Left ventricle myocardium superior (tissue), 1 donor: ENCODE measurements at places on chromosomes 4 and X.

DNA sequence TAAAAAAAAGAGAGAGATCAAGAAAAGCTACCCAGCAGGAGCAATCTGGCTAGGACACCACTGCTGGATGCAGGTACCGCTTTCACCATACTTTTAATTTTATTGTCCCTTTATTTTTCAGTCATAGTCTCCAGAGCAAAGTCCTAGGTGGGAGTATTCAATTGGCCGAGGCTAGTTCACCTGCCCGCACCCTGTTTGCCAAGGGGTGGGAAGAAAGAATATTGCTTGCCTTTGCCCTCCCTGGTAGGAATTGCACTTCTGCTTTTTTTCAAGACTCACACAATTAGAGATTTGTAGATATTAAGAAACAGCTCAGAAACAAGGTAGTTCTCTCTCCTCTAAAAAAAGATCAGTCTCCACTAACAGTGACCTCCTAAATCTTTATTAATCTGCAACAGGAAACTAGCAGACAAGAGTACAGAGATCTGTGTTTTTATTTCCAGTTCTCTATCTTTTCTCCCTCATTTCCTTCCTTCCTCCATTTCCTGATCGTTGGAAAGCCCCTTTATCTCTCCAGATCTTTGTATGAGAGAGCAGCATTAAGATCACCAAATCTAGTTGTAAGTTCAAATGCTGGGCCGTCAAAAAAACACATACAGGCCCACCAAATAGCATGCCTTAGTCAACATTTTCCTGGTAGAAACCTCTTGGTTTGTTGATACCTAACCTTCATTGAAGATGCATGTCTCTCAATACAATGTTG is 9.4 kb upstream of the RPGR start:
- no peak for DNase-seq

- DNase-seq = no peak
These were observed 960.9 kb upstream of the HS3ST1 start for GRCh38 chr4:12389604-12390003.

GRCh38 chr4:165541851-165542459 is 163.1 kb downstream of the CPE start:
- DNase-seq = no peak

DNA sequence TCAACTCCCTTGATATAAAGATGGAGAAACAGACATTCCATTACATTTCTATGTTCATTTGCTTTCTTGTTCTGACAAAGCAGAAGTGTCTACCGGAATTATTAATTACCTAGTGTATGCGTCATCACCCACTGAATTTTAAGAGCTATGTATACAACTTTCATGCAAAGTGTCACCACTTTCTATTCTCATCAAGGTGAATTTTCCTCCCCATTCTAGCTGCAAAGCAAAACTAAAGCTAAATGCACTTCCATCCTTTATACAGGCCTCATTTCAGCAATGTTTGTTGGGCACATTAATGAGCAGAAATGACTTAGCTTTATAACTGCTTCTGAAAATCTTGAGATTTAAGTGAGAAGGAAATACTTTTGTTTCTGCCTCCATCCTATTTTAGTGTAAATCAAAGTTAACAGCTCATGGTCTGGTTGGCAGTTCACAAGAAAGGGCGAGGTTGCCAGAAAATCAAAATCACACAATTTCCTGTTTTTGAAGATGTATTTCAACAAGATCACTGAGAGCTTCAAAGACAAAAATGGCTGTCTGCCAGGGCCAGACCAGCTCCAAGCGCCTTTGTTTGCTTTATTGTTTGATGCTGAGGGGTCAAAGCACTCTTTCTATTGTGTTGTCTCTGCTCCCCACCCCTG is 7.2 kb upstream of the FAM9C start:
- DNase-seq = no peak

DNA sequence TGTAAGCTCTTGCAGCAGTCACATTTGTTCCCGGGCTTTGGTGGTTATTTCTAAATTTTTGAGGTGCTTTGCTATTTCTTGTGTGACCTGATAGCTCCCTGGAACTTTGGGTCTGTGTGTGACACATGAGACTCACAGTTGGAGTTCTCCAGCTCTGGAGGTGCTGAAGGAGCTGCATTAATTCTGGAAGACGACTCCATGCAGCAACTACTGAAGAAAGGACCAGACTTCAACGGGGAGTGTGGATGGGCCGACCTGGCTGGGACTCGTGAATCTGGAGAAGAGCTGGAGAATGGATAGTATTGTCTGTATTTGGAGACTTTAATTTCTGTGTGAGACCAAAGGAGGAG is 1.5 kb downstream of the MRFAP1 start:
- no peak for DNase-seq

DNA sequence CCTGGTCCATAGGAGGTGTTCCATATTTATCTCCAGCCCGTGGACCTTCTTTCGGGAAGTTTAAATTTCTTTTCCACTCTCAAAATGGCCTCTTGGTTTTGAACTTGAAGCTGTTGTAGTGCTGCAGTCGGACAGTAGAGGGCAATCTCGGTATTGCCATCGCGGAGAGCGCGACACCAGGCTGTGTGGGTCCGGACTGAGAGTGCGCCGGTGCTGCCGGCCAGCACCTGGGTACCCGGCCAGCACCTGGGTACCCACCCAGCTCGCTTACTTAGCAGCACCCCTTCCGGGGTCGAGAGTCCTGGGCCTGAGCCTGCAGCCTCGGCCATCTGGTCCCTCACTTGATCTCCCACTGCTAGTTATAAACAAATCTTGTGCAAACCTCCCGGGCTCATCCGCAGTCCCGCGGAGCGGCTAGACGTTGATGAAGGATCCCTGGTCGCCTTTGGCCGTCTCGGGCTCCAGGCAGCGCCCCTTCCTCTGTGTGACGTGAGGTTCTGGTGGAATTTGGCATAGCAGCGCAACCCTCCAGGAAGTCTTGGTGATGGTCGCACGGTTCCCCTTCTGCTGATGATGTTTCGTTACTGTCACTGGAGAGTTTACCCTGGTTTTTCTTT is 18.0 kb downstream of the FAM9A start:
- no peak for DNase-seq

GRCh38 chr4:124953061-124953460 is 240.5 kb upstream of the ANKRD50 start:
- no peak for DNase-seq

- DNase-seq = no peak
These were observed 280.2 kb upstream of the SLC7A11 start for GRCh38 chr4:138522366-138522765.

DNA sequence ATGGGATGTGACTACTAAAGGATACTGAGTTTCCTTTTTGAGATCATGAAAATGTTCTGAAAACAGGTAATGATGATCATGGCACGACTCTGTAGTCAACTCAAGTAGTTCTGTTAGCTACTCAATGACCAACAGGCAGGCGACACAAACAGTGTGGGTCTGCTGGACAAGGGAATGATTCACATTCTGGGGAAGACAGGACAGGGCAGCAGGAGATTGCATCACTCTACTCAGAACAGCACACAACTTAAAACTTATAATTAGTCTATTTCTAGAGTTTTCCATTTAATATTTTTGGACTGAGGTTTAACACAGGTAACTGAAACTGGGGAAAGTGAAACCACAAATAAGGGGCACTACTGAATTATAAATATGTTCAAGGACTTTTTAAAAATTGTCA is 365.2 kb downstream of the PRDM5 start:
- no peak for DNase-seq

- no peak for DNase-seq
These were observed 9.9 kb downstream of the FHL1 start for GRCh38 chrX:136157187-136157586.

DNA sequence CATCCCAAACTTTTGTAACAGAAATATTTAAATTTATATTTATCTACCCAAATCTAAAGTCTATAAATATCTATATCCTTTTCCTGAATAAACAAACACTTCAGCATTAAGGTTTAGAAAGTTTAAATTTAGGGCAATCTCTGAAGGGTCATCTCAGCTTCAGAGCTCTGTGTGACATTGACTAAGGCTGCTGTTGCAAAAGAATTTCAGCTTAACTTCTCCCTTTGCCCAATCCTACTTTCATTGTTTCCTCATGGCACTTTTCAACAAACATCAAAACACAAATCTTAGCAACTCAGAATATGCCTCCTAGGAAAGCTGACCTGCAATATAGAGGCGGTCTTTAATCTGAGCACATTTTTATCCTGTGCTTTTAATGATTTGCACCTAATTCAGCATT is 79.7 kb upstream of the BANK1 start:
- DNase-seq = no peak

GRCh38 chr4:78754872-78755271 is 21.3 kb upstream of the BMP2K start:
- no peak for DNase-seq

GRCh38 chr4:155667222-155667567 is 547 bp downstream of the GUCY1A1 start:
- DNase-seq = peak; percentile 71

DNA sequence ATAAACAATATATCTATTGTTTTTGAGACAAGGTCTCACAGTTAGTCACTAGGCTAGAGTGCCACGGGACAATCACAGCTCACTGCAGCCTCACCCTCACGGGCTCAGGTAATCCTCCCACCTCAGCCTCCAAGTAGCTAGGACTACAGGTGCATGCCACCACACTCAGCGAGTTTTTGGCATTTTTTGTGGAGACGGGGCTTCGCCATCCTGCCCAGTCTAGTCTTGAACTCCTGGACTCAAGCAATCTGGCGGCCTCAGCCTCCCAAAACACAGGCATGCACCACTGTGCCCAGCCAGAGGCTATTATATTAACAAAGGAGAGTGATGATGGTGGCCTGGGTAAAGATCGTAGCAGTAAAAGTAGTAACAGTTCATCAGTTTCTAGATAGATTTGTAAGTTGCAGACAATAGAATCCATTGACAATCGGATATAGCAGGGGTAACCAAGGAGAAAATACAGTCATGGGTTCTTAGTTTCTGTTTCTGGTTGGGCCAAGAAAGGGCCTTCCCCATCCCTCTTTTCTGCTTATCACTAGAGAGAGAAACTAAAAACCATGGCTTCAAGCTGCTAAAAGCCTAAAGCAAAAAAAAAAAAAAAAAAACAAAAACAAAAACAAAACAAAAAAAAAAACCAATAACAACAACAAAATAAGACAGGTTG is 60.6 kb downstream of the ANXA10 start:
- DNase-seq = no peak

GRCh38 chr4:40251366-40251765 is 54.5 kb downstream of the RHOH start:
- no peak for DNase-seq

DNA sequence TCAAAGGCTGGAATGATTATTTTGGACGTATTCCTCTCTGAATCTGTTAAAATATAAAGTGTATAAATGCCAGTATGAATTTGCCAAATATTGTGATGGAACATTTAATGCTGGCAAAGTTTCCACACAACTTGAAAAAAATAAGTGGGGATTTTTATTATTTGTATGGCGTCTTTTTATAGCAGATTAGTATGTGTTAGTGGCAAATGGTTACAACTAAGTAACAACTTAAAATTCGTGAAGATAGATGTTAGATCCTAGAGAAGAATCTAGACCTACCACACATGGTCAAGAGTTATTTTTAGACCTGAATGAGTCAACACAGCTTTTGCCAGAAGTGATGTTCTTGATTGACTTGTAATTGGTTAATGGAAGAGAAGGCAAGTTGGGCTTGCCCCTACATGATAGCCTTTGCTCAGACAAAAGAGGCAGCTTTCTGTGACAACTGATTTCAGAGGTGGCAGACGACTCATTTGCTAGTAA is 4.8 kb downstream of the CPE start:
- DNase-seq = no peak

- DNase-seq = no peak
These were observed 406.6 kb downstream of the PCDH10 start for GRCh38 chr4:133555671-133556070.

DNA sequence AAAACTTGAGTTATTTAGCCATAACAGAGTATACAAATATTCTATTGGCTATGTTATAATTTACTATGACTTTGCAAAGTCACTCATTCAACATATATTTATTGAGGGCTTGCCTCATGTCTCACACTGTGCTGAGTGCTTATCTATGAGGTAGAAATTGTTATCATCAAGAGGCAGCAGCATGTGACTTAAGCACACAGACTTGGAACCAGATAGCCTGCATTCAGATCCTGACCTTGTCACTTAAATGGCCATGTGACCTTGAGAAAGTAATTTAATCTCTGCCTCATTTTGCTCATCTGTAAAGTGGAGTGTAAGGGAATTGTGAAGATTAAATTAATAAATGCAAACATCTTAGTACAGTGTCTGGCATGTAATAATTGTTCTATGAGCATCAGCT is 10.1 kb upstream of the EXOSC9 start:
- no peak for DNase-seq

DNA sequence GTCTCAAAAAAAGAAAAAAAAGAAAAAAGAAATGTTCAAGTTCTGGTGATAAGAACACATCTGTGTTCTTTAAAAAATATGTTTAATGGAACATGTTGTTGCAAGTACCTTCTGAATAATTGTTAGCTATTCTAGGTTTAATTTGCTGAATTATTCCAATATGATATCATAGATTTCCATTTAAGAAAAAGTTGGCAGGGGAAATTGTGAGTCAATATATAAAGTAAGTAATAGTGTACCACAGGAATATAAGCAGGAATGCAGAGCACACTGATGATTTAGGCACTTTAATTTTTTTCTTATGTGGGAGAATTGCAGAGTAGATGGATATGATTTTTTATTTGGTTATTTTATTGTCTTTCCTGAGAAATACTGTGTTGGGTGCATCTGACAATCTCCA is 190.7 kb downstream of the RPA4 start:
- DNase-seq = no peak

DNA sequence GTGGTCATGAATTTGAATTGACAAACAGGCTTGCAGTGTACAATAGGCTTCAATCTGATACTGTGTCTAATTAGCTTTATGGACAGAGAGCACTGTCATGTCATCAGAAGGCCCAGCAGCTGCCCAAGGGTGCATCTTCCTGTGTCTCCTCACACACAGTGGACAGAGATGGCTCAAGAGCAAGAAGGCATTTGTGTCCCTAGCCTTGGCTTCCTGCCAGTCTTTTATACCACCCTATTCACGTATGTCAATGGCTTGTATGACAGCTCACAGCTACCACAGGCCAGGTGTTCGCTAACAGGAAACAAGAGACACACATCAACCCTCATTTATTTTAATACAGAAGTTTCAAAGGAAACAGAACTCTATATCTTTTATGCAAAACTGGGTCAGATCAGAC is 874.0 kb upstream of the AGA start:
- DNase-seq = no peak

- no peak for DNase-seq
These were observed 138.8 kb downstream of the CPZ start for GRCh38 chr4:8731364-8731763.

DNA sequence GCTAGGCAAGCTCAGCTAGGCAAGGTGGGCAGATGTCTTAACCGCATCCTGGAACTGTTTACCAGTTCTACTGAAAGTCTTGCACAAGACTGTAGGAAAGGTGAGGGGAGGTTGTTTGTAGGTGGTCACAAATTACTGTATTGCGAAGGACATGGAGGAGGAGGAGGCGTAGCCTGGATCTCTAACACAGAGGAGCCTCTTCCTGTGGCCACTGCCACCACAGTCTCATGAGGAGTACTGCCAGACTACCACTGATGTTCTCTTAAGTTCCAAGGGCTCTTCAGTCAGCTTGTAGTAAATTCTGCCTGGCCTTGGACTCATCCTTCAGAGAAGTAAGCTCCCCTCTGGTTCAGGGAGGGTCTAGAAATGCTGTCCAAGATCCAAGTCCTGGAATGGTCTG is 258.6 kb downstream of the FAT4 start:
- no peak for DNase-seq

GRCh38 chr4:56301997-56302496 is 85.2 kb downstream of the AASDH start:
- DNase-seq = no peak

- no peak for DNase-seq
These were observed 144.8 kb downstream of the NWD2 start for GRCh38 chr4:37389366-37389765.
